CD8-positive, alpha-beta memory T cell (primary cell): ENCODE measurements at places on chromosomes 2 and 18. TPM values are rescaled to one million over a fixed set of nuclear protein-coding genes. Genes with fewer than 3 reads are reported as not detected.

SMAD4 gene
- 62.4 TPM for polyA plus RNA-seq

STARD6 gene
- not detected for polyA plus RNA-seq

CASP8 gene
- polyA plus RNA-seq: 108 TPM

STK17B gene
- polyA plus RNA-seq: 54.6 TPM

CD207 gene
- polyA plus RNA-seq: not detected

SERPINB13 gene
- not detected for polyA plus RNA-seq

SLC4A3 gene
- polyA plus RNA-seq: not detected

DPY30 gene
- polyA plus RNA-seq: 155 TPM

MTERF4 gene
- polyA plus RNA-seq: 46.4 TPM

LMAN1 gene
- polyA plus RNA-seq: 37.8 TPM

LYG2 gene
- polyA plus RNA-seq: not detected

MZT2B gene
- 179 TPM for polyA plus RNA-seq

CCDC195 gene
- not detected for polyA plus RNA-seq

MGAT4A gene
- polyA plus RNA-seq: 211 TPM

RND3 gene
- polyA plus RNA-seq: not detected

SERPINB12 gene
- not detected for polyA plus RNA-seq

KANSL1L gene
- 1.0 TPM for polyA plus RNA-seq

DIPK1C gene
- polyA plus RNA-seq: not detected

RTP5 gene
- polyA plus RNA-seq: 0.23 TPM

ADI1 gene
- 24.1 TPM for polyA plus RNA-seq

TEX44 gene
- polyA plus RNA-seq: not detected

TSGA10 gene
- 16.8 TPM for polyA plus RNA-seq

PFN4 gene
- polyA plus RNA-seq: not detected

FAM168B gene
- polyA plus RNA-seq: 40.4 TPM

EPB41L3 gene
- polyA plus RNA-seq: not detected

GRB14 gene
- polyA plus RNA-seq: not detected

GRP gene
- polyA plus RNA-seq: not detected

KATNAL2 gene
- polyA plus RNA-seq: 0.54 TPM

NTSR2 gene
- not detected for polyA plus RNA-seq

SP140L gene
- polyA plus RNA-seq: 30.1 TPM

ANKAR gene
- 4.5 TPM for polyA plus RNA-seq

NT5C1B gene
- 0.86 TPM for polyA plus RNA-seq
